ENCODE measurements at places on chromosomes 5 and 9.

GRCh38 chr5:60457233-60457632 is 242.7 kb downstream of the DEPDC1B start:
- DNase-seq: no peak

- DNase-seq: no peak
These were observed 971.2 kb upstream of the CDH9 start for GRCh38 chr5:28009576-28009975.

DNA sequence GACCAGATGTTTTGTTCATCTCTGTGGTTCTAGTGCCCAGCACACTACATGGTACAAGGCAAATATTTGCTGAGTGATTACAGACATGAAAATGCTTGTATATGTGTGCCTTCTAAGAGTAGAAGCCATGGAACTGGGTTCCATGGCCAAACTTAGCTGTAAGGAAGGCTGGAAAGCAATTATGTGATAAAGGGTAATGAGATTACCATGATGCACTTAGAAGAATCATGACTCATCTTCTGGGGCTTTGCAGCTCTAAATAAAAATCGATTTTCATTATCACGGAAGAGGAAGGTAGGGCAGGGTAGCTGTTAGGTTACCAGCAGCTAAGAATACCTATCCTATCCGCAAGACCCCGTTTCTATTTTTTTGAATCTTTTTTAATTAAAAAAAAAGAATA is 28.0 kb downstream of the RFK start:
- no peak for DNase-seq

DNA sequence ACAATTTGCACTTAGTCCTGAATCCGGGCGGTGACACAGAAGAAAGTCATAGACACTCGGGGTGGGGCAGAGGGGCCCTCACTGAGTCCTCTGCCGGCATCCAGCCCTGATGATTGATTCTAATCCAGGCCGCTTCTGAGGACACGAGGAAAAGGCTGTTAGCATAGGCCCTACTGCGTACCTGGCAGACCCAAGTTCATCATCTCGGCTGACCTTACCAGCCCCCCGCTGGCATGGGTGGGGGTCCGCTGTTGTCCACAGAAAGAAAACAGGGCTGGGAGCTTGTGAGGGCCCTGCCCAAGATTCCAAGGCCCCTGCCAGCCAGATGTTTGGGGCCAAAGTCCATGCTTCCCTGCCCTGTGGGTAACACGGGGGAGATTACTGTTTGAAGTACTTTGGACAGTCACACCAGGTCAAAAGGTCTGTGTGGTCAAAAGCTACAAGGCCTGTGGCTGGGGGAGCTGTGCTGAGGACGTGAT is 24.5 kb downstream of the ERGIC1 start:
- no peak for DNase-seq

DNA sequence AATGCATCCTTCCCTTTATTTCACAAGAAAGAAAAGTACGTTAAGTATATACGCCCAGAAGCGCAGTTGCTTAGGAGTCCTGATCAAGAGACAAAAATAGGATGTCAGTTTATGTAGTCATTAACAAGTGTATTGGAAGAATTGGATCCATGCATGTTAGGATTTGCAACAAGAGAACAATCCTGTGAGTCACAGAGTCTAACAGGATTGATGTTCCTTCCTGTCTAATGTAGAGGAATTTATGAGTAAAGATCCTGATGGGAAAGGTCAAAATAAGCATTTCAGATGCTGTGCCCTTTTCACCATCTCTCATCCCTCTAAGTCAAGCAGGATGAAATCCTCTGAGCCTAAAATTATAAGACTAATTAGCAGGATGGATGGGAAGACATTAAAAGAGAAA is 406.0 kb upstream of the GRIA1 start:
- no peak for DNase-seq
